Activated CD4-positive, alpha-beta T cell treated with anti-CD3 and anti-CD28 coated beads, Interleukin-10, Interleukin-2, amounts not matched to agents 100 ng/mL and 50 ng/mL, durations not matched to agents 16 hours and 8 hours (primary cell): ENCODE measurements at places on chromosomes 16 and 17.

DNA sequence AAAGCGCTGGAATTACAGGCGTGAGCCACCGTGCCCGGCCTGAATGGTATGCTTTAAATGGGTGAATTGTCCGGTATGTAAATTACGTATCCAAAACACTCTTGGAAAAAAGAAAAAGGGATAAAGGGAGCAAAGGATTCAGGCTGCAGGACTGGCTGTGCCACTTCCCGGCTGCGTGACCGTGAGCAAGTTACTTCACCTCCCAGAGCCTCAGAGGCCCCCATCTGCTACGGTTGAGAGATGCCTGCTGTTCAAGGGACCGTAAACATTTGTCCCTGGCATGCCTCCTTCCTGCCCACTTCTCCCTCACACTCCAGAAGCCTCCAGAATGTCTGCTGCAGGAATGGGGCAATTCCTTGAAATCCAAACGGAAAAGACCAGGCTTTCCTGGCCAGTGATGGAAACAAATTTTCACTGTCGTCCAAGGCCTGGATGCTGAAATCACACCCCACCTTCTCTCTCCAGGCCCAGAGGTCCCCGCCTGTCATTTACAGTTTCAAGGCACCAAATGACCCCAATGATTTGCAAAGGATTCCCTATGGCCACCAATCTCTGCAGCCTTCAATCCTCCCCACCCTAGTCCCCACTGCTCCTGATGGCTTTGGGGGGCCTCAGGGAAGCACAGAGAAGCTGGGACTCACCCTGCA, 22.9 kb upstream of the LITAF start:
- DNase-seq: no peak

DNA sequence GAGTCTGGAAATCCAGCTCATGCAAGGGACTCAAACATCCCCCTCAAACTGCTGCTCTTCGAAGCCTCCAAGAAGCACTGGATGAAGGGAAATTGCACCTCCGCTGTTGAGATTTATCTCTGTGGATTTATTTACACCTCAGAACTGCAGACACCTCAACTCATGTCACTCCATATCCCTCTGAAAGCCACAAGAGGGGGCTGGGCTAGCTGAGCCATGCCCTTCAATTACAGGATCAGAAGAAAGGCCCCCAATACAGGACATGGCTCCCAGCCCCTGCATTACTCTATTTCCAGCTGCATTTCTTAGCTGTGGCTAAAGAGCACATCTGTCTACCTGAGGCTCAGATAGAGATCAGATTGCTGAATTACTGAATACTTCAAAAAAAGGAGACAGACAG, 103.1 kb upstream of the DYNLRB2 start:
- no peak for DNase-seq

GRCh38 chr17:80443498-80443897, 28.5 kb downstream of the ENDOV start:
- DNase-seq: no peak

GRCh38 chr16:260326-260725, 15.4 kb downstream of the RGS11 start:
- no peak for DNase-seq

GRCh38 chr16:17029602-17030350, 441.0 kb downstream of the XYLT1 start:
- DNase-seq: no peak

GRCh38 chr17:67150826-67151225, 94.2 kb downstream of the HELZ start:
- no peak for DNase-seq

- no peak for DNase-seq
Observed at GRCh38 chr17:37513711-37514110, 24.0 kb downstream of the DUSP14 start.

- no peak for DNase-seq
Observed at GRCh38 chr17:67217446-67217845, 27.6 kb downstream of the HELZ start.

GRCh38 chr17:7014995-7015958, 2.9 kb downstream of the RNASEK start:
- DNase-seq: peak; percentile 91

DNA sequence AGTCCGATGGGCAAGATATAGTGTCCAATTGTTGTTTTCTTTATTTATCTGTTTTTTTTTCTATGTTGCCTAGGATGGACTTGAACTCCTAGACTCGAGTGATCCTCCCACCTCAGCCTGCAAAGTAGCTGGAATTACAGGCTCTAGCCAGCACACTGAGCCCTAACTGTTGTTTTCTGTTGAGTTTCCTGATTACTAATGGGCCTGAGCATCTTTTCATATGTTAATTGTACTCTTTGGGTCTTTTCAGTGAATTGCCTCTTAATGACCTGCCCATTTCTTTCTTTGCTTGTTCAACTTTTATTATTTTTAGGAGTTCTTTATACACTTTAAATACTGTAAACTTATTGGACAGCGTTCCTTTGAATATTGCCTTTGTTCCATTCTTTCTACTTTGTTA, 213.0 kb downstream of the HS3ST3B1 start:
- DNase-seq: no peak

DNA sequence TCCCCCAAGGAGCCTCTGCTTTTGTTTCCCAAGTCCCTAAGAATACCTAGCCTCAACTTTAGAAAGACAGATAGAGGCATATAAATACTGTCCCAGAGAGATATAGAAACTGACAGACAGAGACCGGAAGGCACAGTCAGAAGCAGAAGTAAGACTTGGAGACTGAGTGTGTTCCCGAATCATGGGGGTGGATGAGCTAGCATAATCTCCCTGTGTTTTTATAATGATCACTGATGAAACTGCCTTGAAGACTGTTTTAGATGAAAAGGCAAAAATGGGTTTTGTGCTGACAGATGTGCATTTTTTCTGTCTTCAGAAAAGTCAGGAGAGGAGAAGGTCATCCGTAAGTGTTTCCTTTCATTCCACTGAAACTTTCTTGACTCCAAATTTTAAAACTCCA, 8.3 kb upstream of the PSMD3 start:
- peak; percentile 16 for DNase-seq

- DNase-seq: peak; percentile 71
Observed at GRCh38 chr16:56279132-56279531, 87.8 kb downstream of the GNAO1 start.

DNA sequence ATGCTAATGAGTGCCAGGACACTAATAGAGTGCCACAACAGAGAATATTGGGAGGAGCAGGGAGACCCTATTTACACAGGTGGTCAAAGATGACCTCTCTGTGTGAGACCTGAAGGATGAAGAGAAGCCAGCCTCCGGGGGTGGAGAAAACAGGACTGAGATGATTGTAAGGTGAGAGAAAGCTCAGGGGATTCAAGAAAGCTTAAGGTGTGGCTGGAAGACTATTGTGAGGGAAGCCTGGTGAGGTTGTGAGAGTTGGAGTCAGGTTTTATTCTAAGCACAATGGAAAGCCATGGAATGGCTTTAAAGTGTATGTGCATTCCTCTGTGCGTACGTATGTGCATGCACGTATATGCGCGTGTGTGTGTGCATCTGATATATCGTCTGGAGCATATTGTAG, 10.4 kb upstream of the MARCHF10 start:
- DNase-seq: no peak

DNA sequence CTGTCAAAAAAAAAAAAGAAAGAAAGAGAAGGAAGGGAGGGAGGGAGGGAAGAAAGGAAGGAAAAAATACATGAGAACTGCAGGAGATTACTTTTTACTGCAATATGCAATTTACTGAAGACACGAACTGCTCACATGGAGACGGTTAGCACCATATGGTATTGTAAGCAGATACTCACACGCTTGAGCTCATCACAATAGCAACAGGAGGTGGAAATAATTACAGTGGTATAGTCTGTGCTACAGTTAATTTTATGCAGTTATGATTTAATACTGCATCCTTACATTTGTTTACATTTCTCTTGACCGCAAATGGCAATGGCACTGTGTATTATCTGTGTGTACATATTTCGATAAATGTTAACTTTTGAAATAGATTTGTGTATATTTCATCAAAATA, 21.4 kb upstream of the SLC46A1 start:
- DNase-seq: no peak

DNA sequence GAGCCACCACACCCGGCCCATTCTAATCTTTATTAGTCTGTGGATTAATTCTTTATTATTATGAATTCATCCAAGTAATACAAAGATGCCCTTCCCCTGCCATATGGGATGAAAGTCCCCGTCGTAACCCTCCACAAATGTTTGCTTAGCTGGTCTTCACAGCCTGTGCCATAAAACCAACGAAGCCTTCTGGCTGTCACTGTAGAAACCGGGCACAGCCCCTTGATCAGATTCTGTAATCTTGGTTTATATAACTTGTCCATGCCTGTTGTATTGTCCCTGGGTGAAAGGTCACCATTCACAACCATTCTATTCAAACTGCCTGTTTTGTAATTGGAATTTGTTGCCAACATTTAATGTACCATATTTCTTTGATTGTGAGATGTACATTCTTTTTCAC, 66.5 kb downstream of the ATP2C2 start:
- no peak for DNase-seq

DNA sequence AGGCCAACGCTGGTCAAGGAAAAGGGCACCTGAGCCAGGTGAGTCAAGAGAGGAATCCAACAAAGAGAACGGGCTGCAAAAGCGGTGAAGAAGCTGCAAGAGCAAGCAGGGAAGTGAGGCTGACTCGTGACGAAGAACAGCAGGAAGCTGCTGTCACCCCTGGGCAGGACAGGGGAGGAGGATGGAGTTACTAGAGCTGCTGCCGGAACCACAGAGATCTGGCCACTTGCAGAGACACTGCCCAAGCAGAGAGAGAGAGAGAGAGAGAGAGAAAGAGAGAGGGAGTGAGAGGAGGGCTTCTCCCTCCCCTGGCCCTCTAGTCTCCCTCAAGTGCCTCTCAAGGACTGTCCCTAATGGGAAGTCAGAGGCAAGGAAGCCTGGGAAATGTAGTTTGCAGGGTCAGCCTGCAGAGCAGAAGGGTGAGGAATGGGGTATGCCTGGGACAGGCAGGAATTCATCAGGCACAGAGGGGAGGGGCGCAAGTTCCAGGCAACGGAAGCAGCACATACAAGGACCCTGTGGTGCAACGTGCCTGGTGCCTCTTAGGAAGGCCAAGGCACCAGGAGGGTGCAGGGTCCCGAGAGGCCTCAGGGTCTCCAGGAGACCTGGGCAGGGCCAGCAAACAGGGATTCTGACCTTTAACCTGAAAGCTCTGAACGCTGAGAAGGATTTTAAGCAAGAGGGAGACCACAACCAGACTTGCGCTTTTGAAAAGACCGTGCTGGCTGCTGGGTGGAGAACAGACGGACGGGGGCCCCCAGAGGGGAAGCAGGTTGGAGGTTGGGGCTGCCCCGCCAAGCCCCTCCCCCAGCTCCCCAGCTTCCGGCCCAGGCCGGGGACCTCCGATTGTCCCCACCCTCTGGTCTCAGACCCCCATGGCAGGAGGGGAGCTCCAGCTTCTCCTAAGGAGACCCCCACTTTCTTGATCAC, 45.8 kb upstream of the CIBAR2 start:
- no peak for DNase-seq

GRCh38 chr17:76791053-76791980, 53.4 kb downstream of the MFSD11 start:
- peak; percentile 56 for DNase-seq

- no peak for DNase-seq
Observed at GRCh38 chr16:290015-290680, 7.2 kb downstream of the PDIA2 start.

DNA sequence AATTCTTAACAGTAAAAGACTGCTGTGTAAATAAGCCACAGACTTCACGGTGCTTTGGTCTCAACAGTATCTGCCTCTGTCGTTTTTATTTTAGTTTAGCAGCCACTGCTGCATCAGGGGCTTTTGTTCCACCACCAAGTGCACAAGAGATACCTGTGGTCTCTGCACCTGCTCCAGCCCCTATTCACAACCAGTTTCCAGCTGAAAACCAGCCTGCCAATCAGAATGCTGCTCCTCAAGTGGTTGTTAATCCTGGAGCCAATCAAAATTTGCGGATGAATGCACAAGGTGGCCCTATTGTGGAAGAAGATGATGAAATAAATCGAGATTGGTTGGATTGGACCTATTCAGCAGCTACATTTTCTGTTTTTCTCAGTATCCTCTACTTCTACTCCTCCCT, 7.9 kb downstream of the HERPUD1 start:
- DNase-seq: no peak

GRCh38 chr16:62989480-62989879, 953.2 kb upstream of the CDH8 start:
- DNase-seq: no peak

- no peak for DNase-seq
Observed at GRCh38 chr17:46982577-46982976, 3.5 kb upstream of the RPRML start.
